ENCODE measurements at places on chromosomes 3 and 15.

DNA sequence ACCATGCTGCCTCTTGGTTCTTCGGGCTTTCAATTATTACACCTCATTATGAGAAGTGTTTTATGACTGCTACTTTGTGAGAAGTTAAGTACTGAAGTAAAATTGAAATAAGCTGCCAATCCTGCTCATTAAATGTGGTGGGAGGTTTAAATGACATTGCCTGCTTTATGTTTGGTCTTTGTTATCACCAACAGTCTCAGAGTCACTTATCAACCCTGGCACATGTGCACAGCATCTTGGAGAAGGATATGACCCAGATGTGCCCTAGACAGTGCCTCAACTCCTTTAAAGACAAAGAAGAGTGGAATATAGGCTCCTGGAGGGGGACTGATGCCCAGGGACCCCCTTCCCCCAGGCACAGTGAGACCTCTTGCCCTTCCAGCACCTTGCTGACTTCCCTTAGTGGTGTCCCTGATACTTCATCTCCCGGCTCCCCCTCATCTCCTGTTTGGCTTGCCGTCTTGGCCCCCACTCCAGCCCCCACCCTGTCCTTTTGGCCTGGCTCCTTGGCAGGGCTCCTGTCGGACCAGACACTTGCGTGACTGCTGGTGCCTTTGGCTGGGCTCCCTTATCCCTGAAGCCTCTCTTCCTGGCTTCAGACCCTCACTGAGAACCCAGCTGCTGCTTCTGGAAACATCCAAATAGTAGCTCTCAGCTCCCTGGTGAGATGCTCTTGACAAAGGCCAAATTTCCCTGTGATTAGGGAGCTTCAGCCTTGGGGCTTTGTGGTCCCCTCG lies 39.8 kb downstream of the ARHGAP31 start:
- DNase-seq: no peak

DNA sequence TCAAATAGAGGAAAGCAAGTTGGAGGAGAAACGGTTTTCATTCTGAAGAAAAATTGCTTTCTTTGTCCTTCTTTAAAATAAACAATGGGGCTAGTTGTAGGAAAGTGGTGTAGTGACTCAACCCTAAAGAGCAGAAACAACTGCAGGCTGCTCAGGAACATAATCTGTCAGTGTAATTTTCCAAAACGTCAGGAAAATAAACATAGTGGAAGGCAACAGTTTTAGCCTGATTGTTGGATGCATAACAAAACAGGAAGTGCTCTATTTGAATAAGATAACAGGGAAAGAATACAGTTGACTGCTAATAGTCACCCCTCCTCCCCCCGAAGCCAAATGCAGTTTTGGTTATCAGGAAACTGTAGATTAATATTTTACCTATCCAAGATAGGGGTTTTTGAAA lies 167.6 kb downstream of the ECT2 start:
- no peak for DNase-seq

DNA sequence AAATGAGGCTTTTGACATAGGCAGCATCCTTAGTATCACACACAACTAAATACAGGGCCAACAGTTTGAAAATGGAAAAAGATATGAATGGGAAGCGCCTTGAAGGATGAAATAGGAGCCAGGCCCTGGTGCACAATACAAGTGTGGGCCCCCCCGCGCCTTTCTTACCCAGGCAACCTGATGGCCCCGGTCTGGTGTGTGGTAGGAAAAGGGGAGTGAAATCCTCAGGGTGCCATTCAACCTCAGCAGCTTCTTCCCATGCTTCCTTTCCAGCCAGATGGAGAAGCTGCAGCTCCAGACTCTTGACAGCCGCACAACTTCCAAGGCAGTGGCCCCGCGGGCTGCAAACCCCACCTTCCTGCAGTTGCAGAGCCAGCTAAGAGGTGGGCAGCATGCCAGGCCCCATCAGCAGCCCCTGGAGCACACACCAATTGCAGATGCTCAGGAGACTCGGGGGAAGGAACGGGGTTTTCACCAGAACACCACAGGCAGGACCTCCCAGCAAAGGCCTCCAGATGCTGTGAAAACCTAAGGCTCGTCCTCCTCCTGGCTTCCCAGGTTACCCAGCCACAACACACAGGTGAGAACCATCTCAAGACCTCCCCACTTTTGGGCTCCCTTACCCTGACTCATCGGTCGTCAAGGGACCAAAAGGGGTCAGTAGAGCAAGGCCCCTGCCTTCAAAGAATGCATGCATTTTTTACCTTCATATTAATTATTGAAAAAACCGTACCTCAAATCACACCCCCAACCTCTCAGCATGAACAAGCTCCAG lies 101.6 kb downstream of the CPN2 start:
- no peak for DNase-seq

DNA sequence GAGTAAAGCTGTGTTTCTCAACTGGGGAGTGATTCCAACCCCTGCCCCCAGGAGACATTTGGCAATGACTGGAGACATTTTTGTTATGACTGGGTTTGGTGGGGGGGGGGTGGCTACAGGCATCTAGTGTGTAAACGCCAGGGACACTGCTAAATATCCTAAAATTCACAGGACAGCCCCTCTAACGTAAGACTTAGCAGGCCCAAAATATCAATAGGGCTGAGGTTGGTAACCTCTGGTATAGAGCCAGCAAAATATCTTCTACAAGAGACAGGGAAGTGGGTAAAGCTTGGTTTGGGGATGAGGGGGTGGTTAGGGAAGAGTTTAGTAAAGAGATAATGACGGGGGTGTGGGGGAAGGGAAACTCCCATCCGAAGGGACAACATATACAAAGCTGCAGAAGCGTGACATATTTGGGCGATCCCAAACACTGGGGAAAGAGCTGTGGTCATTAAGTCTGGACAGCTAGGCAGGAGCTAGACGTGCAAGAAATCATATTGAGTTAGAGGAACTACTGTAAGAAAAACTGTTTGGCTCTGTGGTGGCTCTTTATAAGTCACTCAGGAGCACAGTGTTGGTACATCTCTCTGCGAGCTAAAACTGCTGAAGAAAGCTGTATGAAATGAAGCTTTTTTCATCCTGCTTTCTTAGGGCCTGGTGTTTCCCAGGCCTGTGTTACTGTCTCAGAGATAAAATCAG lies 697 bp upstream of the TRIM69 start:
- peak; percentile 61 for DNase-seq

- peak; percentile 93 for DNase-seq
These were observed at the start of gene MPI for GRCh38 chr15:74889883-74890664. MPI (plus strand) TSS chr15:74890042; CDS start chr15:74890074, 32 bp downstream.

DNA sequence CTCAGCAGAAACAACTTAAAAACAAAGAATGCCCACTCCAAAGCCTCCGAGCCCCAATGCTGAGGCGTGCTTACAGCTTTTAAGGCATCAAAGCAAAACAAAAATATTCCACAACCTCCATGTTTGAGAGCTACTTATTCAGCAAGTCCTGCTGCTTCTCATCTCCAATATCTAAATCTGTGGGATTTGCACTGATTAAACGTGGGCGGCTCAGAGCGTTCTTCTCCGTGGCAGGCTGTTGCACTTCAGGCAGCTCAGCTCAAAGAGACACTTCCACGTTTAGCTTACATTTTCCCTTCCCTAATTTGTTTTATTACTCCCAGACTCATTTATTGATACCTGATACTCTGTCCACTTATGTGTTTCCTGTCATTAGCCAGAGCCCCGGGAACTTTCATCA lies 282.6 kb upstream of the MCTP2 start:
- DNase-seq: no peak

- DNase-seq: no peak
These were observed 242.6 kb upstream of the AGTR1 start for GRCh38 chr3:148455098-148455497.

DNA sequence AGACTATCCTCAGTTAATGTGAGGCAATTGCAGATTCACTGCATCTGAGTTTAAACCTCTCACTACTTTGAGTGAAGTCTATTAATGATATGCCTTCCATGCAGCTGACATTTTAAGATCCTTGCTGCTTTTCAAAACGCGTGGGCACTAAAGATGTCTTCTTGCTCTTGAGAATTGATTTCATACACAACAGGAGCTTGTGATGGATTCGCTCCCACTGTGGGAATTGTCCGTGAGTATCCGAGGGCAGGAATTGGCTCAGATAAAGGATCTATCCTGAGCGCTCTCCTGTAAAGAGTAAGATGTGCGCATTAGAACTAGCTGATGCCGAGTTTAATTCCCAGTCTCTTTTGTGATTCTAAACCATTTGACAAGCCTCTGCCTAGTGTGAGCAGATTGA lies 167.9 kb downstream of the ROBO2 start:
- no peak for DNase-seq

GRCh38 chr15:100651253-100651652 lies 48.9 kb downstream of the ASB7 start:
- no peak for DNase-seq

DNA sequence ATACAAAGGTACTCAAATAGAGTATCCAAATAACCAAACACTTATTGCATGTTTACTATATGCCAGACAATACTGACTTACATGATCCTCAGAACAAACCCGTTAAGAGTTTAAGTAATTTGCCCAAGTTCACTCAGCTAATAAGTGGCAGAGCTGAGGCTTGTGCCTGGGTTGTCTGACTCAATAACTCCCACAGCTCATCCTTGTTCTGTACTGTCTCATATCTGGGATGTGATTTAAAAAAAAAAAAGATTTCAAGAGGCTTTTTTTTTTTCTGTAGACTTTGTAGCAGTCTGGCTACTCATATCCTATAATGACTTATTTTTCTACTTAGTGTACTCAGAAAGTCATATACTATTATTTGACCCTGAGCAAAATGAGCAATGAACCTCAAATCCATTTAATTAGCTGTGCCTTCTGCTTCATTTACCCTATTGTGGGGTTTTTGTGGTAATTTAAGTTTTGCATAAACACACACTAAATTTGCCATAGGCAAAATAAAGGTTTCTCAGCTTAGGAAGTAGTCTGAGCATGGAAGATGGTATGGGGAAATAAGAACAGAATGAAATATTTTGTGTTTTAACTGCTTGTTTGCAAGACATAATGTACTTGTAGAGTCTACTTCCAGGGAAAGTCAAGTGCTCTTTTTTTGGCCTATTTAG lies 3.1 kb downstream of the NSUN3 start:
- DNase-seq: no peak

GRCh38 chr3:38587548-38588131 lies 61.8 kb downstream of the SCN5A start:
- DNase-seq: peak; percentile 8

- no peak for DNase-seq
These were observed 77.8 kb upstream of the LPP start for GRCh38 chr3:188076176-188076575.

DNA sequence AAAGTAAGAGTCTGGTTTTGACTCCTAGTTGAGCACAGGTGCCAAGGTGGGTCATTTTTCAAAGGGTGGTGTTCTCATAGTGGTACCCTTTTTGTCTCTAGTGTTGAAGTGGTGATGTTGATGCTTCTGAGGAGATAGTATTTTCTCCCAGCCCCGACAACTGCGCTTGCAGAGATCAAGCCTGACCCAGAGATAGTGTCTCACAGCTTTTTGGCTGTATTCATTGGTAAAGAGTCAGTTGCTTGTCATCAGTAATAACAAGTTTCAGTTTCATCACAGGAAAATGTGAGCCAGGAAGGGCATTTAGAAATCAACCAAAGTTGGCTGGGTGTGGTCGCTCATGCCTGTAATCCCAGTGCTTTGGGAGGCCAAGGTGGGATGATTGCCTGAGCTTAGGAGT lies 139.3 kb downstream of the NFKBIZ start:
- DNase-seq: no peak

DNA sequence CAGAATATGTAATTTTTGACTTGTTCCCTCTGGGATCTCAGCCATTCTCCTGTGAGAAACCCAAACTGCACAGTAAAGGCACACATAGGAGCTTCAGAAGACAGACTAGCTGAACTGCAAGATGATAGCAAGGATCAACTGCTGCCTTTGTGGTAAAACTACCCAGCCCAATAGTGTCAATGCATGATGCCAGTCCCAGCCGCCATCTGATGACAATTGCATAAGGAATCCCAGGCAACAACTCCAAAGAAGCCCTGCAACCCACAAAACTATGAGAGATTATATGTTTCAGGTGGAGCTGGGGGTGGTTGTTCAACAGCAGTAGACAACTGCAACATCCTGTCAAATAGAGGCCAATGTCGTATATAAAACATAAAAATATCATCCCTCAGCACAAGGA lies 192.4 kb upstream of the ARPP21 start:
- DNase-seq: no peak

GRCh38 chr3:183301937-183302580 lies 49.0 kb downstream of the B3GNT5 start:
- DNase-seq: peak; percentile 37

GRCh38 chr3:129023909-129024308 lies 22.8 kb downstream of the EFCC1 start:
- DNase-seq: no peak

- no peak for DNase-seq
These were observed 333.0 kb downstream of the ZNF385D start for GRCh38 chr3:21417991-21418390.

- peak; percentile 97 for DNase-seq
These were observed at the start of gene SCAMP5 for GRCh38 chr15:74995182-74995778. SCAMP5 (plus strand) TSS chr15:74995563; CDS start chr15:75011840, 16,277 bp downstream.

- DNase-seq: no peak
These were observed 154.6 kb upstream of the MBNL1 start for GRCh38 chr3:152113992-152114651.

- DNase-seq: no peak
These were observed 5.9 kb downstream of the ZBTB20 start for GRCh38 chr3:115141033-115141757.

- no peak for DNase-seq
These were observed 210.1 kb downstream of the MECOM start for GRCh38 chr3:169453256-169454059.

GRCh38 chr15:87573039-87573438 lies 683.5 kb downstream of the NTRK3 start:
- DNase-seq: no peak

- no peak for DNase-seq
These were observed 43.9 kb downstream of the ADIPOQ start for GRCh38 chr3:186886202-186886981.

DNA sequence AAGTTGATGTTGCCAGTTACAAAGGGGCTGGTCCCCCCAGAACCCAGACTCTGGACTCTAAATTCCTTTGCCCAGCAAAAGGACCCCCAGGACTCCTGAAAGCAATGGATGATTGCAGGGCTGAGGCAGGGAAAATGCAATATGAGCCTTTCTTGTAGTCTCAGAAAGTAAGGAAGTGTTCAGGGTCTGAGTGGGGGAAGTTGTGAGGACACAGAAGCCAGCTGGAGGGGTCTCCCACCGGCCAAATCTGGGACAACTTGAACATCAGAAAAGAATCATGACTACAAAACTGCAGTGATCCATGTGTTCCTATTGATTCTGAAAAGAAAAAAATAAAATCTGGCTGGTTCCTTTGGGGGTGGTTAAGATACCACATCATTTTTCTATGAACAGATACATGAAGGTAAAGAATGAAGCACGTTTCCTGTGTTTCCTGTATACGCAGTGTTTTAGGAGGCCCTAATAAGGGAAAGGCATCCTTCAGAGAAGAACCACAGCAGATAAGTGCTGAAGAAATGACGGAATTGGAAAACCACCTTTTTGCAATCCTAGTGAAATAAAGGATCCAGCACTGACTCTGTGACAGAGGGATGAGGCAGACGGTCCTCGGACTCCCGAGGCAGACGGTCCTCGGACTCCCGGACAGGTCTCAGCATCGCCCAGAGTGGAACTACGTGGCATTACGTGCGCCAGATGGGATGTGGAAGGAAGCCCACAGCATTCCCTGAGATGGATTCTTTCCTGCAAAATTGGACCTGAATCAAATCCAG lies 22.2 kb upstream of the GRIP2 start:
- DNase-seq: no peak
